NCI-H1105 (cell line): ENCODE measurements at places on chromosomes 16 and 17.

DNA sequence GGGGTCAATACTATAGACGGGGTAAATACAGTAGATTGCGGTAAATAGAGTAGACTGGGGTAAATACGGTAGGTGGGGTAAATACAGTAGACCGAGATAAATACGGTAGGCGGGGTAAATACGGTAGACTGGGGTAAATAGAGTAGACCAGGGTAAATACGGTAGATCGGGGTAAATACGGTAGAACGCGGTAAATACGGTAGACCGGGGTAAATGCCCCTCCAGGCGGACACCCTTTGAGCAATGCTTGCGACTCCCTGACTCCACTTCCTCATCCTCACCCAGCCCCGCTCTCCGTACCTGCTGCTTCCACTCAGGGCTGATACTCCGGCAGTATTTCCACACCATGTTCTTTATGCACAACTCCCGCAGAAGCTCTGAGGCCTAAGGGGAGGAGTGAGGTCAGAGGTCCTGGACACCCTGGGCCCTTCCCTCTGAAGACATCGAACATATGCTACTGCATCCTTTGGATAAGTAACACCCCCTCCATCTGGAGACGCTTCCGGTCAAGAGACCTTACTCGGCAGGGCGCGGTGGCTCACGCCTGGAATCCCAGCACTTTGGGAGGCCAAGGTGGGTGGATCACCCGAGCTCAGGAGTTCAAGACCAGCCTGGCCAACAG is 13.3 kb upstream of the CRK start:
- DNase-seq, result no peak

DNA sequence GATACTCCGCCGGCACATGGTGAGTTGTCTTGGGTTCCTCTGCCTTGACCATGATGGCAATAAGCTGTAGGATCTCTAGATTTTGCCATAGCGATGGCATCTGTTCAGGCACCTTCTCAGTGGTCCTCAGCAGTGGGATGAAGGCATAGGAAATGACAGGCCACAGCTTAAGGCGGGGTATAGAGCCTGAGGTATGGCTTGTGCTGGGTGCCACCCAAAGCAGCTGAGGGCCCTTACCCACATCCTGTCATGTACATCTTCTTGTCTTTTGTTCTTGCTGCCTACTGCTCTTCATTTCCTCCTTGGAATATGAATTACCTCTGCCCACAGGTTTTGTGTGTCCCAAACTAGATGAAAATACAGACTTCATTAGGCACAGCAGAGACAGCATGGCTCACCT is 29.5 kb downstream of the KAT7 start:
- DNase-seq, result no peak

DNA sequence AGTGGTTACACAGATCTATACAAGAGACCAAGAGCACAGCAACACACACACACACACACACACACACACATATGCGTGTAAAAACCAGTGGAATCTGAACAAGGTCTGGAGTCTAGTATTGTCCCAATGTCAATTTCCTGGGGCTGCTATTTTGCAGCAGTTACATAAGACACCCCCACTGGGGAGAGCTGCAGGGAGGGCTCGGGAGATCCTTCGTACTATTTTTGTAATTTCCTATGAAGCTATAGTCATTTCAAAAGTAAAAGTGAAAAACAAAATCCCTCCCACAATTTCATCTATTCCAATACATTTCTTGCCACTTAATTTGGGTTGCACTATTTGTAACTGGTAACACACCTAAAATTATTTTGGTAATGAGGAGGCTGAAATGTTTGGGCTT is 68.5 kb downstream of the C16orf95 start:
- DNase-seq, result no peak

GRCh38 chr16:10564591-10564990 is 15.8 kb downstream of the EMP2 start:
- no peak for DNase-seq

GRCh38 chr17:80005360-80006338 is 30.0 kb downstream of the TBC1D16 start:
- DNase-seq, result peak; percentile 29

- DNase-seq, result no peak
Observed at GRCh38 chr16:11253009-11253994, 2.7 kb downstream of the SOCS1 start.

DNA sequence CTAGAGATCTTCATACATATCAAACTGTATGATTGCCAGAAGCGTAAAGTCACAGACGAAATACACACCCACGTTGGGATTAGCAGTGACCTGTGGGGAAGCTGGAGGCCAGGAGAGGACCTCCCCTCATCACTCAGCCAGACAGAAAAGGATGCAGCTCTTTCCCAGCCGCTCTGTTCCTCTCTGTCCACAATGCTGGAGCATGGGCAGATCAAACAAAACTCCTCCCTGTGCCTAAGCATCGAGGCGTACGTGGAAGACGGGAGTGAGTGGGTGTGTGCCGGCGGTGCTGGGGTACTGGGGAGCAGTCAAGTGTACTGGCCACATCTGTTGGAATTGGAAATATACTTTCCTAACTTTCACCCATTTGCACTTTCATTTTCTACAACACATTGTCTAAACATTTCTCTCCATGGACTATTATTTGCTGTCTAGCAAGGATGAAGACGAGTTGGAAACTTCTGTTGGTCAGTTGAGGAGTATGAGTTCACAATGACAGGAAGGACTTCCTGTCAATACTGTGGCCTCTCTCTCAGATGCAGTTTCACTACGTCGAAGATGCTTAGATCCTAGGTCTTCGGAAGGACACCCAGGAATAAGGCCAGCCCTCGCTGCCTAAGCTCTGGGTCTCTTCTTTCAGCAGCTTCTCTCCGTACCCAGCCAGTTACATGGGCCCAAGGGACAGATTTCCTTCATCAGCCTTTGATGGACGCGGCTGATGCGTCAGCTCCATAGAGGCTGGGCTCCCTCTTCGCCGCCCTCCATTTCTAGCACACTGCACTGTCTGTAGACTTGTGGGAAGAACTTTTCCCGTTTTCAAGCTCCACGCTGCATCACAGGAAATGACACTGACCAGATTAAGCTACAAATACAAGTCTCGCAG is 30.6 kb upstream of the ENDOV start:
- DNase-seq, result no peak

- peak; percentile 9 for DNase-seq
Observed at GRCh38 chr17:18967916-18968315, 16.0 kb downstream of the SLC5A10 start.

GRCh38 chr17:681738-682529 is 32.7 kb downstream of the VPS53 start:
- DNase-seq, result no peak

- DNase-seq, result no peak
Observed at GRCh38 chr16:8905795-8906591, 23.8 kb downstream of the LITAFD start.

DNA sequence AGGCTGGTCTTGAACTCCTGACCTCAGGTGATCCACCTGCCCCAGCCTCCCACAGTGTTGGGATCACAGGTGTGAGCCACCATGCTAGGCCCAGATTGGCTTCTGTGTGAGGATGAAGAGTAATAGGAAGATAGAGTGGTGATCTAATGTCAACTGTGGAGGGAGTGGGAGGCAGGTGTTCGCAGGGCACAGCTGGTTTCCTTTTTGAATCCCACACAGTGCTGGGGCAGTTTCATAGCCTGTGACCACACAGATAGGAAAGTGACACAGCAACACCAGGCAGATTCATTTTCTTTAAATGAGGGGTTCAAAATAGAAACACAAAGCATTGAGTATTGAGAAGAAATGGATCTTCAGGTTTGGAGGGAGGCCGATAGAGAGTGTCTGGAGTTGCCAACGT is 540.3 kb downstream of the WWOX start:
- no peak for DNase-seq

GRCh38 chr16:6160871-6161270 is 1063.3 kb upstream of the EEF2KMT start:
- DNase-seq, result no peak

- no peak for DNase-seq
Observed at GRCh38 chr17:34503528-34504195, 75.7 kb upstream of the TMEM132E start.

- peak; percentile 34 for DNase-seq
Observed at GRCh38 chr16:30030841-30031413, at the start of gene TLCD3B. TSS of gene TLCD3B (minus strand) at chr16:30031271. CDS start at chr16:30030527, 744 bp downstream.

GRCh38 chr17:83081684-83082201 is 2.3 kb downstream of the METRNL start:
- DNase-seq, result no peak

- no peak for DNase-seq
Observed at GRCh38 chr17:67328026-67328425, 38.4 kb downstream of the PSMD12 start.

GRCh38 chr17:65749479-65749878 is 188.0 kb upstream of the AXIN2 start:
- DNase-seq, result no peak

GRCh38 chr17:58694826-58695225 is 2.4 kb downstream of the RAD51C start:
- no peak for DNase-seq

- peak; percentile 10 for DNase-seq
Observed at GRCh38 chr17:1783834-1784611, 22.2 kb downstream of the SERPINF1 start.

GRCh38 chr17:42772945-42773289 is 332 bp upstream of the VPS25 start:
- no peak for DNase-seq

- no peak for DNase-seq
Observed at GRCh38 chr16:67183-67791, 5.1 kb downstream of the RHBDF1 start.

GRCh38 chr17:29461483-29462206 is 71.5 kb downstream of the TAOK1 start:
- no peak for DNase-seq

DNA sequence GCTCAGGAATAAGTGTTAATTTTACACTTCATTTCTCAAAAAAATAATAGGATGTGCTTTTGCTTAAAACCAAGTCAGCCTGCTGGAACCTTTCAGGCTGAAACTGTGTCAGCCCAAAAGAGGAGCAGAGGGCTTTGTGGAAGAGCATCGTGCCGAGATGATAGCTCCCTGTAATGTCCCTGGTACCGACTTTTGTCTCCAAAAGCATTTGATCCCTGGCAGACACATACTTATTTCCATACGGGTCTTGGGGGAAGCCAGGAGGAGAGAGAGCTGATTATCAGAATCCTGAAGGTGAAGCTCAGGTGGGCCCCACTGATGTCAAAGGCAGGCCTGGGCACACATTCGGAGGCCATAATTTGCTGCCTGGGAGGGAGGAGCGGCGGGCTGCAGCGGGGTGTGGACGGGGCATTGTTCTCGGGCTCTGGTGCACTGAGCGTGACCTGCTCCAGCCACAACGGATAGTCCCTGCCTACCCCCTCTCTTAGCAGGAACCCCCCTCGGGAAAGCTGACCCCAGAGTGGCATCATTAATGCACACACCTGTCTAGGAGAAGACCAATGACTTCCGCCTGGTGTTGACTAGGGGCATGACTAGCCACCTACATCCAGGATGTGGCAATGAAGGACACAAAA is 155.9 kb downstream of the C16orf78 start:
- DNase-seq, result no peak

DNA sequence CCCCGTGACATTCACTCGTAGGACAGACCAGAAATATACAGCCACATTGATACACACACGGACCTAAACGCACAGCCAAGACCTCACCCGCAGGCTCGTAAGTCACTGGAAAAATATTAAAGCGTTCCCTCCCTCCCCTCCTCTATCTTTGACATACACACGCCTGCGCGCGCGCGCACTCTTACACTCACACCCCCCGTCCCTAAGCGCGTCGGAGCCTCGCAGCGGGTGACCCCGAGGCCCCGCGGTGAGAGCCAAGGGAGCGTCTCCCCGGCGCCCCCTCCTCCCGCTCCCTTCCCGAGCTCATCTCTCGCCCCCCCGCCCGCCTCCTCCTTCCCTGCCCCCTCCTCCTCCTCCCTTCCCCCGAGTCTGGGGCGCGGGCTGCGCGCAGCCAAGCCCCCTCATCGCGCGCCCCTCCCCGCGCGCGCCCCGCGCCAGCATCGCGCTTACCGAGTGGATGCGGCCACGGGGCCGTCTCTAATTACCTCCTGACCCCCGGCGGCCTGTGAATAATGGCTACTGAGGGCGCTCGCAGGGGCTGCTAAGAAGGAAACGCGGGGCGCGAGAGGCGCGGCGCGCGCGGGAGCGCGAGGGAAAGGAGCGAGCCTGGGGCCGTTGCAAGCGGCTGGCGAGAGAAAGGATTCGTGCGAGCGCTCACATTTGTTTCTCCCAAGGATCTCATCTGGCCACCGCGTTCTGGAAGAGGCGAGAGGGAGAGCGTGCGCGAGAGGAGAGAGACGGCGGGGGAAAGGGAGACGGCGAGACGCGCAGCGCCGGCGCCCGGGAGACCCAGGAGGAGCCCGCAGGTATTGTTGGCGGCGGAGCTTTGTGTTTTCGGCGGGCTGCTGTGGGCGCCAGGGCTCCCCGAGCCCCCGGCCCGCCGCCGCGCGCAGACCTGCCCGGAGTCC is 42.4 kb downstream of the RAI1 start:
- no peak for DNase-seq

- DNase-seq, result peak; percentile 43
Observed at GRCh38 chr16:180681-181564, 664 bp downstream of the HBQ1 start.

DNA sequence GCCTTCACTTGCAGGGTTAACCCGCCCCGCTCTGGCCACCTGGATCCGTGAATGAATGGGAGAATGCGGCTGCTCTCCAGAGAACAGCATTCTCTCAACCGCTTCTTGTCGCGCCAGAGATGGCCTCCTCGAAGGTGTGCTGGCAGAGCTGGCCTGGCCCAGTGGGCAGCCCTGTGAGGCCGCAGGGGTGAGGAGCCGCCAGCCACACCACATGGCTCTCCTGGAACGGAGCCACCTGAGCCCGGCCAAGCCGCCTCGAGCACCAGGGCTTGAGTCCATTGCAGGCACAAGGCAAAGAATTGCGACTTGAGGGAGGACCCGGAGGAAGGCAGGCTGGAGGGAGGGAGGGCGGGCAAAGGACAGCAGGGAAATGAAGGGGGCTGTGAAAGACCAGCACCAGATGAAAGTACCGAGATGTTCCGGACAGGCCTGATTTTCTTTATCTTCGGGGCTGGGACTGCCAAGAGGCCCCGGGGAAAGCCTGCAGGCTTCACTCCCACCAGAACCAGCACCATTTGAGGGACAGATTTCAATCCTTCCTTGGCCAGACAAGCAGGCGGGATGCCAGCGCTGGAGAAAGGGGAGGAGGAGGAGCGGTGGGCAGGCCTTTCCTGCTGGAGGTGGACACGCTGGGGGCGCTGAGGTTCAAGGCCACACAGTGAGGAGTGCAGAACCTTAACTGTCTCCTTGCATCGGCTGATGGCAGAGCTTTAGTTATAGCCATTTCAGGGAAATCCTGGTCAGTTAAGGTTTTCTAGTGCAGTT is 69.4 kb downstream of the MRC2 start:
- DNase-seq, result no peak

DNA sequence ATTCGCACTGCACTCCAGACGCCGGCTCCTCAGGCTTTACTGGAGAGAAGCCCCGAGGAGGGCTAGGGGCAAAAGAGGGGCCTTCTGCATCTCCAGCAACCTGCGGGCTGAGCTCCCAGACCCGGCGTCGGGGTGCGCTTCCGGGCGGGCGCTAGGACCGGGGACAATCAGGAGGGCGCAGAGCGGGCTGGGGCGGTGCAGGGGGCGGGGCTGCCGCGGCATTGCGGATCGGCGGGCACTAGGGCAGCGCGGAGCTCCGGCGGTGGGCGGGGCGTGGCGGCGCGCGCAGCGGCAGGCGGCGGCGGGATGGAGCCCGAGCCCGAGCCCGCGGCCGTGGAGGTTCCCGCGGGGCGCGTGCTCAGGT is at the start of gene TSEN54:
TSS of gene TSEN54 (plus strand) at position 274 of the 364 bp plus-strand sequence. CDS start at position 307, 33 bp downstream.
- DNase-seq, result peak; percentile 82
